ENCODE measurements at places on chromosomes 3 and 15.

DNA sequence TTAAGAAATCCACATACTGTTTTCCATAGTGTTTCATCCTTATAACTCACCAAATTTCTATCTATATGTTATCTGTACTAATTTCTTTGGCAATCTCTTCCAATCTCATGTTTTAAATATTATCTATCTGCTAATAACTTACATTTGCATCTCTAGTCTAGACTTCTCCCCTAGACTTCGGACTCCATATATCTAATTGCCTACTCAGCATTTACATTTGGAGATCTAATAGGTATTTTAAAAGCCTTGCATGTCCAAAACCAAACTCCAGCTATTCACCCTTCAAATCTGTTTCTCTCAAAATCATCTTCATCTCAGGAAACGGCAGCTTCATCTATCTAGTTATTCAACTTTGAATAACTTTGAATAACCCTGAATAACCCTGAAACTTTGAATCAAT lies 35.3 kb downstream of the ZNF385D start:
- DNase-seq = no peak

- DNase-seq = no peak
Observed at GRCh38 chr3:168154089-168154488, 58.4 kb upstream of the GOLIM4 start.

GRCh38 chr3:3081381-3082233 lies 28.6 kb downstream of the IL5RA start:
- DNase-seq = no peak

- DNase-seq = no peak
Observed at GRCh38 chr3:32240159-32240545, 1.7 kb downstream of the CMTM8 start.

DNA sequence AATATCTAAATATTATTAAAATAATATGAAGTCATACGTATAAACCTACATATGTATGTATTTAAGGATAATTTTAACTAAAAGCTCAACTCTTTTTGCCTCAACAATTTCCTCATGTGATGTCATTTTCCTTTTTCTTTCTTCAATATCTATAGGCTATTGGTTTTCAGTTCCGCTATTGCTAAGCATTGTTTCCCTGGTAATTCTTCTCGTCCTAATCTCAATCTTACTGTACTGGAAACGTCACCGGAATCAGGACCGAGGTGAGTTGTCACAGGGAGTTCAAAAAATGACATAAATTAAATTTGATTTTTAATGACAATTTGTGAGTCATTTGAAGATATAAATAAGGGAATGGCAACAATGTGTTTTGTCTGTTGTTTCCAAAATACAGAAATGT lies 16.6 kb downstream of the CD200 start:
- DNase-seq = no peak

- no peak for DNase-seq
Observed at GRCh38 chr15:69194854-69195253, 34.4 kb downstream of the GLCE start.

DNA sequence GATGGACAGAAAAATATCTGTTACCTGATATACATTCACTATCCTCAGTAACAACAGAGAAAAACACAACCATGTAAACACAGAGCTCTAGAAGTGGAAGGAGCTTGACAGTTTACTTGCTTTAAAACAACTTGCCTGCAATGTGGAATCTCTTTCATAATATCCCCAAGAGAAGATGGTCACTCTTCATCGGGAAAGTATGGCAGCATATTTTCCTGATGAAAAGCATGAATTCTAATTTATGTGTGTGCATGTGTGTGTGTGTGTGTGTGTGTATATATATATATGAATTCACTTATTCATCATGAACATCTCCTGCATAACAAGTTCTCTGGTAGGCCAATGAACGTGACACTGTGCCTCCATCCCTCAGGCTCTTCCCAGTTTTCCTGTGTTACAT lies 81.2 kb downstream of the EFL1 start:
- no peak for DNase-seq

- DNase-seq = no peak
Observed at GRCh38 chr3:69094467-69095205, 9.9 kb downstream of the ARL6IP5 start.

DNA sequence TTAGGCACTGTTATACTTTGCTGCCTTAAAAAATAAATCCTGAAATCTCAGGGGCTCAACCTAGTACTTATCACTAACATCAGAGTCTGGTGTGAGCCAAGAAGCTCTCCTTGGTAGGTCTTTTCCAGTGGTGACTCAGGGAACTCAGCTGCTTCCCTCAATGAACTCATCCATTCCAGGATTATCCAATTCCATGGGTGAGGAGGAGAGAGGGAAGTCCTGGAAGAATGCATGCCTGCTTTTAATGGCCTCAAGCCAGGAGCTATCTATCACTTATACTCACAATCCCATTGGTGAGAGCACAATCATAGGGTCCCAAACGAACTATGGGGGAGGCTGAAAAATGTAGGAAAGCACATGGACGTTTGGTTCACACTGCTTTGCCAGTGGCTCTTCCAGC lies 113.6 kb downstream of the POLR2M start:
- no peak for DNase-seq

DNA sequence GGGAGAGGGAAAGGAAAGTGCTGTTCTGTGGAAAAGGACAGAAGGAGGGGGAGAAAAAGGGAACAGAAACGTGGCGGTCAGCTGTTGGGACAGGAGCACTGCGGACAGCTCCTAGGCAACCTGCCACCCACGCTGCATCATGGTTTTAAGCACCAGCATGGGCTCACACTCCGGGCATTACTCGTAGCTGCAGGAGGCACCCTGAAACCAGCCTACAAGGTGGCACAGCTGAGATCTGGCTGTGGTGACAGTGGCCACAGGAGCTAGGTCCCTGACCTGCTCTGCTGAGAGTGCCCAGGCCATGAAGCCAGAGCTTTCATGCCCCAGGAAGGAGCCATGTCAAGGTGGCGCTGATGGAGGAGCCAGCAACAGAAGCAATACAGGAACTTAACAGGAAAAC lies 161.4 kb upstream of the ST8SIA2 start:
- no peak for DNase-seq

DNA sequence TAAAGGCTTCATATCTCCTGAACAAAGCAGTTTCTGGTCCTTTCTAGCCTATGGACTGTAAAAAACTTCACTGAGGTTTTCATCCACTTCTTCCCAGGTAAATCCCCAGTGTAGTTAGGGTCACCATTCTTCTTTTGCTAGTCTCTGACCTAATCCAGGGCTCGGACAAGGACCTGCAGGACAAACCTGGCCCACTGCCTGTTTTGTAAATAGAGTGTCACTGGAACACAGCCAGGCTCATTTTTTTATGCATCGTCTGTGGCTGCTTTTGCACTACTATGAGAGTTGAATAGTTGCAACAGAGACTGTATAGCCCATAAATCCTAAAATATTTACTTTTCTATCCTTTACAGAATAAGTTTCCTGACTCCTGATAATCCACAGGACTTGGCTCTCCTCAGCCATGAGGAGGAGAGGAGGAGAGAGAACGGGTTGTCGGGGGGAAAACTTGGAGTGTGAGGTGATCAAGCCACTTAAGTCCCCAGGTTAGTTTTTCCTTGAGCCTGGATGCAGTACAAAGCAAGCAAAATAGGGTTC lies 29.0 kb downstream of the CCR3 start:
- DNase-seq = no peak

GRCh38 chr3:41424543-41425300 lies 225.4 kb downstream of the CTNNB1 start:
- DNase-seq = no peak

- DNase-seq = no peak
Observed at GRCh38 chr3:18111796-18112232, 313.3 kb downstream of the SATB1 start.

DNA sequence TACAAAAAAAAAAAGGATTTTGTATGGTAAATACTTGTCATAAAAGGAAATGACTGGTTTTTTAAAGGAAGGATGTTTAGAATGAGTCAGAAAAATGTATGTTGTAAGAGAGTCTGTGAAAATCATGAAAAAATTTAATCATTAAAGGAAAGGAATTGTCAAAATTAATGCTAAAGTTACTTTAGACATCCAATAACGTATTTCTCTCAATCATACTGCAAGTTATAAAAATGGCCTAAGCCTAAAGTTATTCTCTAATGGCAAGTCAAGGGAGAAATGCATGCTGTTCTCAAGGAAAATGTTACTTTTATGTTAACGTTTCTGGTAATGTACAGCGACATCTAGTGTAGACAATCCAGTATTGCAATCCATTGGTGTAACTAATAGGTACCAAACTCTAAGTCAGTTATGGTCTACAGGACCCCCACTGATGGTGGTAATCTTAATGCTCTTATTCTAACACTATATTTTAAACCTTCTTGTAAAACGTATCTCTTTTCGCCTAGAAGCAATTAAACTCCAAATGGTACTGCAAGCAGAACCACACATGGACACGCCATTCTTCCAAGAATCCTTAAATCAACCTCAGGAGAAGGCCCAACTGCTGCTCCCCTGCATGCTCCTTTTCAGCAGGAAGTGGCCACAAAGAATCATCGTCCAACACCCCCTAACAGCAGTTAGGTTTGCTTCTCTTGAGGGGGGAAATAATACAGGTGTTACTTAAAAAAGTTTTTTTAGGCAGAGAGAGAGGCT lies 35.2 kb downstream of the NCEH1 start:
- DNase-seq = no peak

GRCh38 chr15:67735896-67736295 lies 89.4 kb upstream of the SKOR1 start:
- no peak for DNase-seq

- DNase-seq = no peak
Observed at GRCh38 chr3:102449341-102449740, 14.5 kb downstream of the ZPLD1 start.

GRCh38 chr3:23071296-23071695 lies 131.8 kb upstream of the UBE2E2 start:
- no peak for DNase-seq

DNA sequence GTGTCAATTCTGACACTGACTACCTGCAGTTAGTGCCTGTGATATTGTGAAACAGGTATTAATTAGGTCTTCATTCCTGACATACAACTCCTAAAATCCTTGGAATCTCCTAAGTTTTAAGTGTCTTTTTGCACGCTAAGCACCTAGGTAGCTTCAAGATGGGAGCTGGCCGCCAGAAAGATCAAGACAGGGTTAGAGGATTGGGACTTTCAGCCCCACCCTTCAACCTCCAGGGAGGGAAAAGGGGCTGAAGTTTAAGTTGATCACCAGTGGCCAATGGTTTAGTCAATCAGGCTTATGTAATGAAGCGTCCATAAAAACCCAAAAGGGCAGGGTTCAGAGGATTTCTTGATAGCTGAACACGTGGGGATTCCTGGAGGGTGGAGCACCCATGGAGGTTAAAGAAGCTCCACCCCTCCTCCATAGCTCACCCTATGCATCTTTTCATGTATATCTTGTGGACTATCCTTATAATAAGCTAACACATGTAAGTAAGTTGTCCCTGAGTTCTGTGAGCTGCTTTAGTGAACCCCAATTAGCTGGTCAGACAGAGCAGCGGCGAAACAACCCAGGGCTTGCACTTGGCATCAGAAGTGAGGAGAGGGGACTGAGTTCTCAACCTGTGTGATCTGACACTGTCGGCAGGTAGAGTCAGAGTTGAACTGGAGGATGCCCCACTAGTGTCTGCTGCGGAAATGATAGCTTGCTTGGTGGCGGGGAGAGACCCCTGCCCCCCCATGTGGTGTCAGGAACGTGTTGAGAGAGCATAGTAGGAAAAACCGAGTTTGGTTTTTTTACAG lies 12.8 kb upstream of the SRP14 start:
- no peak for DNase-seq

DNA sequence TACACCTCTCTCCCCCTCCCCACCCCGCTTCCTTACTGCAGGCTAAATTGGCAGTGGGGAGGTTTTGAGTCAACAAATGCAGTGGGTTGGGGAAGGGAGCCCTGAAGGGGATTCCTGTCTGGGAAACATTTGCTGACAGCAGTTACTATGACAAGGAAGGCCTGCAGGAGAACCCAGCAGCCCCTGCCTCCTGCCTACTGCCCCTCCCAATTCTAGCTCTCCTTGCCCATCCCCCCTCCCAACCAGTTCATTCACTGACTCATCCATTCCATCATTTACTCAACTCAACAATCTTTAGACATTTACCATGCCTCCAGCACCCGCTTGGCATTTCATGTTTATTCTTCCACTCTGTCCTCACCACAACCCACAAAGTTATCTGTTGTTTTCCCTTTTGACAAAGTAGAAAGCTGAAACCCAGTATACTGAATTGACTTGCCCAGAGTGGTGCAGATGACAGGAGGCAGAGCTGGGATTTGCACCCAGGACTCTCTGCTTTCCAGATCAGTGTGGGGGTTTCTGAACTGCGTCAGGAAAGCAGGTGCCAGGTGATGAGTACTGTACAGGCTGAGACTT lies 75.0 kb downstream of the MAGEF1 start:
- no peak for DNase-seq

GRCh38 chr3:71563827-71564226 lies 19.7 kb downstream of the FOXP1 start:
- DNase-seq = no peak

DNA sequence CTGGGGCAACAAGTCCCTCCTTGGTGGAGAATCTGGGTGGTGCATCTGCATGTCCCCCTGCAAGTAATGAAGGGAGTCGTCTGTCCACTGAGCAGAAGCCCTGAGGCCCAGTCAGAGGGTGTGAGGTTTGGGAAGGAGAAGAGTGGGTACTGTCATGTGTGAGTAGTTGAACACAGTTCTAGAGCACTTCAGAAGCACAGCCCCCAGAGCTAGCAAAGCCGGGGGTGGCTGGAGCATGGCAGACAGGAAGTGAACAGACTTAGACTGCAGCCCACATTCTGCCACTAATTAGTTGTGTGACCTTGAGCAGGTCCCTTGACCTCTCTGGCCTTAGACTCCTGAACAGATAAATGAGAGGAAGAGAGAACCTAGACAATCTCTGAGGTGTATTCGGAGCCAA lies 207.6 kb downstream of the UACA start:
- no peak for DNase-seq

GRCh38 chr3:102156426-102156825 lies 278.4 kb upstream of the ZPLD1 start:
- DNase-seq = no peak

DNA sequence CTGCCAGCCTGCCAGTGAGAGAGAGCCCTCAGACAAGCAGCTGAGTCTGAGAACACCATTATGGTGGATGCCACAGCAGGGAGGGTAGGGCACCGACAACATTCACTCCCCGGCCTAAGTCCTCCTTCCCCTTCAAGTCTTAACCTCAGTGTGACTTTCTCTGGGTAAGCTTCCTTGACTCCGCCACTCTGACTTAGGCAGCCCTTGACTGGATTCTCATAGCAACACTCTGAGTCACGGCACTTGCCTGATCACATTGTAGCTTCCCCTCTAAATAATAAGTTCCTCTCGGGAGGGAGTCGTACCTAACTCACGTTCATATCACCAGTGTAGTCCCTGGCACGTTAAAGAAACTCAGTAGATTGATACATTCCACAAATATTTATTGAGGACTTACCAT lies 180.5 kb downstream of the FOXB1 start:
- DNase-seq = no peak

Data from stimulated activated CD8-positive, alpha-beta memory T cell treated with anti-CD3 and anti-CD28 coated beads, Interleukin-15, amount 100 ng/mL, for 24 hours (primary cell).